NCI-H226 (cell line): ENCODE measurements at places on chromosomes 7 and 10.

DNA sequence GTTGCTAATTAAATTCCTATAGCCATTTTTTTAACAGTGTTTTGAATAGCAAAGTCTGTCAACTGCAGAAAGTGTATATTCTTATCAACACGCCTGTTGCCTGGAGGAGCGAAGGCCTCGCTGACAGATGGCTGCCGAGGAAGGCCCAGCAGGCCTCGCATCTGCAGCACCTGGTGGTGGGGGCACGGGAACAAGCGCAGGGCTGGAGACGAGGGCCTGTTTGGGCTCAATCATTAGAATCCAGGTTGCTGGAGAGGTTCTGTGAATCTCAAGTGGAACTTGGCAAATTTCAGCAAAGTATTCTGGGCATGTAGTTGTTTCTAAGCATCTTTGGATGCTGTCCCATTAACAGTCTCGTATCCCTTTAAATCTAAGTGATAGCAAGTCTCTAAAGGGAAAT, 66.1 kb upstream of the FAM204A start:
- DNase-seq: no peak

- no peak for DNase-seq
Measured at GRCh38 chr7:107372298-107372697, 97.6 kb upstream of the GPR22 start.

GRCh38 chr7:16913643-16914042, 31.9 kb upstream of the AGR3 start:
- DNase-seq: no peak

DNA sequence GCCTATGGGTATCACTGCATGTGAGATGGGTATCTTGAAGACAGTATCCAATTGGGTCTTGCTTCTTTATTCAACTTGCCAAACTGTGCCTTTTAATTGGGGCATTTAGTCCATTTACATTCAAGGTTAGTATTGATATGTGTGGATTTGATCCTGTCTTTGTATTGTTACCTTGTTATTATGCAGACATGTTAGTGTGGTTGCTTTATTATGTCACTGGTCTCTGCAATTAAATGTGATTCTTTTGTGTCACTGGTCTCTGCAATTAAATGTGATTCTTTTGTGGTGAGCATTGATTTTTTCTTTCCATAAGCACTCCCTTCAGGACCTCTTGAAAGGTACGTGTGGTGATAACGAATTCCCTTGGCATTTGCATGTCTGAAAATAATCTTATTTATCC, 357.8 kb upstream of the STEAP1 start:
- no peak for DNase-seq

- no peak for DNase-seq
Measured at GRCh38 chr10:847868-848267, 83.6 kb downstream of the LARP4B start.

- DNase-seq: peak; percentile 69
Measured at GRCh38 chr7:1512781-1513656, 8.8 kb upstream of the INTS1 start.

GRCh38 chr7:127546313-127546712, 39.1 kb downstream of the GCC1 start:
- no peak for DNase-seq

DNA sequence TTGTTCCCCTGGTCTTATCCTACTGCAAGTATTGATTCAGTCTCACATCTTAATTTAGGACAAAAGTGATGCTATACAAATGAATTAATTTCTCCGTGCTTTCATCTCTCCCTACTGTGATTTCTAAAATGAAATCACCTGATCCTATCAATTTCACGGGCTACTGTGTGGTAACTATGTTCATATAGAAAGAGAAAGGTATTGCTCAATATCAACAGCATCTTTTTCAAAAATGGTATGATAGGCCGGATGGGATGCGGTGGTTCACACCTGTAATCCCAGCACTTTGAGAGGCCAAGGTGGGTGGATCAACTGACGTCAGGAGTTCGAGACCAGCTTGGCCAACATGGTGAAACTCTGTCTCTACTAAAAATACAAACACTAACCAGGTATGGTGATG, 71.2 kb downstream of the PIK3CG start:
- DNase-seq: no peak

GRCh38 chr7:75889223-75889825, 10.5 kb downstream of the RHBDD2 start:
- no peak for DNase-seq

DNA sequence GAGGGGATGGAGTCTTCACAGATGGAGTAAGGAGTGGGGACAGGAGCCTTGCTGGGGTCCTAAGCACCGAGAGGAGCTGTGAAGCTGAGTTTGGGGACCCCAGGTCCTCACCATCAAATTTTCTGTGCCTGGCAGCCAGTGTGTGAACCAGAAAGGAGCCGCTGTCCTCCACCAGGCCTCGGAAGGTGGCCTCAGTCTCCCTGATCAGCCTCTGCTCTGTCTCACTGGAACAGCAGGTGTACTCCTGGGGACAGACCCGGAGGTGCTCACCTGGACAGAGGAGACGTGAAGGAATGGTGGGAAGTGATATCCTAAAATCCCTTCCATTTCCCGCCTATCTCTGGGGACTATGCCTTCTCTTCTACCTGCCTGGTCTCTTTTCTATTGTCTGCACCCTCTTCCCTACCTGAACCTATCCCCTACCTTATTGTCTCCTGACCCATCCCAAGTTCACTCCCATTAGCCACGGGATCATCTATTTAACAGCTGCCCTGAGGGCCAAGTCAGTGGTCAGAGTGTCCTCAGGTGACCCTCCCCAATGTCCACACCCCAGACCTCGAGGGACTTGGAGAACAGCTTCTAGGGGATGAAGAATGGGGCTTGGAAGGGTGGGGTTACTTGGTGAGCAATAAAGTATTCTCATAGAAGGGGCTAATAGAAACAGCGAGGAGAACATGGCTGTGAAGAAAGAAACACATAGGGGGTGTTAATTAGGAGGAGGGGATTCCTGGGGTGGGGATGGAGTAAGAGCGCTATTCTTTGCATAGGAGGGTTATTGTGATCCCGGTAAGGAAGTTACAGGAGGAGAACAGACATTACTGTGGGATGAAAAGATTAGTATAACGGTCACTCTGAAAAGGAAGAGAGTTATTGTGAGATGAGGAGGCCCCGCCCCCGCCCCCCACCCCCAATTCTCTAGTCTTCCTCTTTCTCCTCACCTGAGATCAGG, 811 bp downstream of the GPC2 start:
- no peak for DNase-seq

- no peak for DNase-seq
Measured at GRCh38 chr10:37856881-37857286, 526 bp downstream of the ZNF248 start.
